ENCODE measurements at places on chromosomes 16 and 17.

DNA sequence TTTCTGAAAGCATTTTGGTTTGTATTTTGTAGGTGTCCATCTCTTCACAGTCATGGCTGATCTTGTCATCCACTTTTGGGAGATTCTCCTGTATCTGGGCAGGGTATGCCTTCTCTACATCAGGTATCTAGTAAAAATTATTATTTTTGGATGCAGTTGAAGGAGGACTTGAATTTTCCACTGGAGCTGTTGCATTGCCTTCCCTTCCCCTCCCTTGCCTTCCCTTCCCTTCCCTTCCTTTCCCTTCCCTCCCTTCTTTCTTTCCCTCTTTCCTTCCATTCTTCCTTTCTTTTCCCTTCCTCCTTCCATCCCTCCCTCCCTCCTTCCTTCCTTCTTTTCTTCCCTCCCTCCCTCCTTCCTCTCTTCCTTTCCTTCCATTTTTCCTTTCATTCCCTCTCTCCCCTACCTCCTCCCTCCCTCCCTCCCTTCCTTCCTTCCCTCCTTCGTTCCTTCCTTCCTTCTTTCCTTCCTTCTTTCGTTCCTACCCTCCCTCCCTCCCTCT is 33.8 kb upstream of the CPHXL start:
- no peak for DNase-seq

GRCh38 chr17:19454074-19454473 is 43.0 kb downstream of the RNF112 start:
- no peak for DNase-seq

- DNase-seq, result no peak
Measured at GRCh38 chr16:24838554-24839266, 7.1 kb upstream of the SLC5A11 start.

GRCh38 chr17:68581863-68582645 is 19.1 kb downstream of the FAM20A start:
- DNase-seq, result no peak

- DNase-seq, result no peak
Measured at GRCh38 chr16:26985100-26986065, 81.3 kb upstream of the C16orf82 start.

- no peak for DNase-seq
Measured at GRCh38 chr17:49910858-49911204, 58.2 kb upstream of the DLX4 start.

GRCh38 chr17:72125742-72126141 is 4.9 kb downstream of the SOX9 start:
- DNase-seq, result no peak

- no peak for DNase-seq
Measured at GRCh38 chr16:59013930-59014329, 279.8 kb upstream of the GOT2 start.

DNA sequence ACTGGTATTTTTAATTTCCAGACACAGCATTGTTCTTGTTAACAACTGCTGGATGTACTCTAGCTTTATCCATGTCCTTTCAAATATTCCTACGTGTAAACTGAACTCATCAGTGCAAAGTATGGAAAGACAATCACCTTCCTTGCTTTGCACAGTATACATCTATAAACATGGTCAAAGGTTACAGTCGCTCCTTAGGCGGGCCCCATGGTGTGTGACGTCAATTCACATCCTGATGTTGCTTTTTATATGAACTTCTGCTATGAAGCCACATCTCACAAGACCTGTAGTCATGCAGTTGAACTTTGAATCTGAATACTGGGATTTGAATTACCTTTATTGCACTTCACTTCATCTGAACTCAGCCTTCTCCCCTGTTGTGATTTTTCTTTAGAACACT is 447.6 kb upstream of the PSMD7 start:
- DNase-seq, result no peak

GRCh38 chr16:46903255-46903905 is 19.2 kb downstream of the GPT2 start:
- no peak for DNase-seq
